ENCODE measurements at places on chromosomes 2 and 18.
A peak's percentile ranks its signal among the peaks of the same experiment; 100 is the strongest.

DNA sequence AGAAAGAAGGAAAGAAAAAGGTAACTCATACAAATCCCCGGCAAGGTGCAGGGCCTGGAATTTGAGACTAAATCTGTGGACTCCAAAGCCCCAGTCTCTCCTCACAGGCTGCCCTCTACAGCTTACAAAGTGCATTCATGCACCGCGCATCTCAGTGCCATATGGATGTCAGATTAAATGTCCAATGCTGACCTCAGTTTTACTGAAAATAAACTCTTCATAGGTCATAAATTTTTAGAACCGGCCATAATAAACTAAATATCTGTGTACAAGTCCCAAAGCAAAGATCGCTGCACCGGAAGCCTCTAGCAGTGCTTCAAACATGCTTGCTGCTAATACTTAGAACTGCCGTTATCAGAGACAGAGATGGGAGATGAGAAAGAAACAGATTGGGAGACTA is 17.7 kb downstream of the ST6GAL2 start:
- no peak for DNase-seq

DNA sequence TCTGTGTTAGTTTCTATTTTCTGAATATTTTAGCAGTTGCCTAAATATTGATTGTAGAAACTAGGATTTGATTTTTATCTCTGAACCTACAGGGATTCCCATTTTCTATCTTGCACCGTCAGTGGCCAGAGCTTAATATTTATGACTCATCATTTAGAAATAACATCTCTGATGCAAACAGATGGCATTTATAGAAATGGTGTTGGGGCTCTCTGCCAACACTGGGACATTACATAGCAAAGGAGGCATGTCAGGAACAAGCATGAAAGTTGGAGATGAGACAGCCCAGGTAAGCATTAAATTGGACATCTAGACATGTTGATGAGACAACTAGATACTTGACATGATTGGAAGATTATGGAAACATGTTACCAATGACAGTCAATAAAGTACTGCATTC is 165.3 kb upstream of the SYT4 start:
- DNase-seq: no peak

GRCh38 chr2:156592809-156593593 is 156.8 kb downstream of the GPD2 start:
- no peak for DNase-seq

- DNase-seq: no peak
These were observed 4.7 kb downstream of the NRP2 start for GRCh38 chr2:205686783-205687640.

GRCh38 chr2:37644191-37644590 is 27.3 kb downstream of the CDC42EP3 start:
- DNase-seq: no peak

DNA sequence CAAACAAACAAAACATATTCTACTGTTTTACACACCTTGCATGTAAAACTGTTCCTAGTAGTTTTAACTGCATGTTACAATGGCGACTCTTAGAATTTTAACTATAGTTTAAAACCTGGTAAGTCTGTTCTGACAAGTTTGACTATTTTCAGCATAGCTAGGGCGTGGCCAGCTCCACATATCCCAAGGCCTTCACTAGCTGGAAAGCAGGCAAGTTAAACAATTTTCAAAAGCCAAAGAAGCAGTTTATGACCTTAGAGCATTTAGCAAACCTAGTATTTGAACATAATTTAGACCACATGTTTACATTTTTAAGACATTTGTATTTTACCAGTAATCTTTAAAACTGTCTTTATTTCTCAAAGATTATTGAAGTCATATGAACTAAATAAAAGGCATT is 402.8 kb upstream of the SYT4 start:
- peak; percentile 26 for DNase-seq

GRCh38 chr2:144670080-144670479 is 150.2 kb upstream of the ZEB2 start:
- DNase-seq: no peak

DNA sequence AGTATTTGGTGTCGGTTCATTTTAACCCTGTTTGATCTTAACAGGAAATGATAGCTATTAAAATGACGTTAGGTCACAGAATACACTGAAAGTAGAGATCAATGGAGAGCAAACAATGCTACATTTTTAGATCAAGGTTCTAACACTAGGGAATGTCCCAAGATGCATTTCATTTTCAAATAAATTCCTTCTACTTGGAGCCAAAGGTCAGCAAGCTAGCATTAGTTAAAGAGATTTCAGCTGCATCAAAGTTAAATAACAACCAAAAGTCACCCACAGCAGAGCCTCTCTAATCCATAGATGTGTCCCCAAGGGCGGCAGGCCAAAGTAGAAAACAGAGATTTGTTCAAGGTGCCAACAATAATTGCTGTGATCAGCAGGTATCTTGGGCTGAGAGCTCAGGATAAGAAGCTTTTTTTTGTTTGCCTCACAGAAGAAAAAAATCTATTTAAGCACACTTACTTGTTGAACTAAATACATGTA is 1233.6 kb upstream of the TMEFF2 start:
- no peak for DNase-seq

DNA sequence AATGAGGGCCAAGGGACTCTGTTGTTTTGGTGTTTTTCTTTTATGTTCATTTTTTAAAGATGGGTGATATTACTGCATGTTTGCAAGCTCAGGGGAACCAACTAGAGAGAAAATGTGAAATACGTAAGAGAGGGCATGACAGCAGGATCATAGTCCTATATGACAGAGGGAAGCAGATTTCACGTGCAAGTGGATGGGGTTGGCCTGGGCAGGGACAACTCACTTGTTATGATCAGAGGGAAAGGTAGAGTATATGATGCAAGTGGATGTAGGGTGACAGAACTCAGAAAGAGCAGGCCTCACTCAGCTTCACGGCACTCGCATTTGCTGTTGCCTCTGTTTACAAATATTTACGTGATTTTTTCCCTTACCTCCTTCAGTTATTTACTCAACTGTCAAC is 67.0 kb downstream of the OLA1 start:
- DNase-seq: no peak

DNA sequence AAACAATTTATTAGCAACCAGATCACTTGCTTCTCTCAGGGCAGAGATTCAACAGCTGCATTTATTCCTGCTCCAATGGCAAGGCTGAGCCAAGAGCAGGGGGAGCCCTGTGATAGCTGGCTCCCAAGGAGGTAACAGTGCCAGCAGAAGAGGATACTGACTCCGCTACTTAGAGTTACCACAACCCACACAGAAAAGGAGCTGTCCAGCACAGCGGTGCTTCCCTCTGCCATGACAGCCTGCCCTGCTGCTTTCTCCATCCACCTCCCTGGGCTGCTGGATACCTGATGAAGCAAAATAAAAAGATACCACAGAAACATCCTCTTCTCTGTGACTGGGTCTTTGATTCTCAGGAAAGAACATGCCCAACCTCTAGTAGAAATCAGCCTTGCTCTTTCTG is 467.2 kb downstream of the LRRTM4 start:
- peak; percentile 5 for DNase-seq

DNA sequence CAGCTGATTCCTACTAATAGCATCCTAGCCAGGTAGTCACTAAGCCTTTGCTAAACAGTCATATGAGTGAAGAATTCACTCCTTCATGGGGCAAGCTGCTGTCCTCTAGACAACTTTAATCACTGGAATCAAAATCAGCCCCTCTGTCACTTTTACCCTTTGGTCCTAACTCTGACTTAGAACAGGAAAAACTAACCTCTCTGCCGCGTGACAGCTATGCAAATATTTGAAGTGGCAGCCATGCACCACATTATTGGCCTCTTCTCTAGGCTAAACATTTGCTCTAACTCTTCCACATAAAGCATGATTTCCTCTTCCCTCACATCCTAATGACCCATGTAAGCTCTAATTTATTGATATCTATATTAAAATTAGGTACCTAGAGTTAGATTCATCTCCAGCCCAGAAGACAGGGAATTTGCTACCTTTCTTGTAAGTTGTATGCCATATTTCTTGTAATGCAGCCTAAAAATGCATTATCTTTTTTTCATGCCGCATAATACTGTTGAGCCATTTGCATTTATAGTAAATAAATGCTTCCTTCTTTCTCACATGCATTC is 12.8 kb upstream of the ONECUT2 start:
- no peak for DNase-seq

DNA sequence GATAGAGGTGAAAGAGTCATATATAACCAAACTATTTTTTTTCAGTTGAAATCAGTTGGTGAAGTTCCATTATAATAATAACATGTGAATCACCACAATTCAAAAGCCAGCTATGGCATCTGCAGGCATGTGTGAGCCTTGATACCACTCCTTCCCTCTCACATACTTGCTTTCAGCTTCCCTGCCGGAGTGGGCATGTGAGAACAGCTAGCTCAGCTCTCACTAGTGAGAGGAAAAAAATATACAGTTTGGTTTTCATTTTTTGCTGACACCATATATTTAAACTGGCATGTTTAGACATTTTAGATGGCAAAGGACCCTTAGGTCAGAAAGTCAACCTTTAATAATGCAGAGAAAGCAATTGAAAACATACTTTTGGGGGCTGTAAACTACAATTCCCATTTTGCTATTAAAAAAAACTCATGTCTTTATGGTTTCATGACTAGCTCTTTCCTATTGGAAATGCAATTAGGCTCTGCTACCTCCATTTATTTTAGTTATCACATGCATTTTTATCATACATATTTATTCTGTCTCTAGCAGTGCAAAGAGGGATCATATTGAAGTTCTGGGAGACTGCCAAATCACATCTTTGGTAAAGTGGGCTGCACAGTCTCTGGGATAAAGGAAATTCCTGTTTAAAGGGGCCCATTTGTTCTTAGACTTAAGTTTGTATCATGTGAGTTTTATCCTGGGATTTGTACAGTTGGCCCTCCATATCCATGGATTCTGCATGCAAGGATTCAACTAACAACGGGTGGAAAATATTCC is 33.2 kb upstream of the SLC40A1 start:
- DNase-seq: no peak

GRCh38 chr18:27240383-27240782 is 55.3 kb upstream of the CHST9 start:
- no peak for DNase-seq

DNA sequence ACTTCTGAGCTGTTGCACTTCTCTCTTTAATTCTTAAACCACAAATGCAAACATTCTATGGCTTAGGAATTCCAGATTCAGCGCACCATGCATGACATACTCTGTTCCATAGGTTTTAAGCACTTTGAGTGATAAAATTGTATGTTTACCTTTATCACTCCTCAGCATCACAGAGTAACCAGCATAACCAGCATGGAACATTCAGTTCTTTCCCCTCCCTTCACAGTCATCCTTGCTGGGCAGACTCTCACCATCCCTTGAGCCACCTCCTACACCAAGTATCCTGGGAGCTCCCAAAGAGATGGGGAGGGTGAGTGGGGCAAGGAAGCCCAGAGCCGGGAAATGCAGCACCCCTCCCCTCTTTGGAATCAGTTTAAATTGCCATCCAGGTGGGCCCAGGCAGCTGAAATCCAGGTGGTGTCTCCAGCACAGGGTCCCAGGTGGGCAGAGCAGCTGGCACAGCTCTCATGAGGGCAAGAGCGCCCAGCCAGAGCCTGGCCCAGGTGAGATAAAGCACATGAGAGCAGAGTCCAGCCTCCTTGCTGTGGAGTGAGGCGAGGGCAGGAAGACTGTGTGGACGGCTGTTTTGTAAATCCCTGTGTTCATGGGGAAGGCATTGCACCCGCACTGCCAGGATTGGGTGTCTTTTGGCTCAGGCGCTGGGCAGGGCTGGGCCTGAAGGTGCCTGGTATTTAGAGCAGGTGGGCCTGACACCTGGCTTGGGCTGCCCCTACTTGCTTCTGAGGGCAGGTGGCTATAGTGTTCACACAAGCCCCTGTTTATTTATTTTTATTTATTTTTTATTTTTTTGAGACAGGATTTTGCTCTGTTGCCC is 36.8 kb downstream of the LAMA3 start:
- DNase-seq: no peak

DNA sequence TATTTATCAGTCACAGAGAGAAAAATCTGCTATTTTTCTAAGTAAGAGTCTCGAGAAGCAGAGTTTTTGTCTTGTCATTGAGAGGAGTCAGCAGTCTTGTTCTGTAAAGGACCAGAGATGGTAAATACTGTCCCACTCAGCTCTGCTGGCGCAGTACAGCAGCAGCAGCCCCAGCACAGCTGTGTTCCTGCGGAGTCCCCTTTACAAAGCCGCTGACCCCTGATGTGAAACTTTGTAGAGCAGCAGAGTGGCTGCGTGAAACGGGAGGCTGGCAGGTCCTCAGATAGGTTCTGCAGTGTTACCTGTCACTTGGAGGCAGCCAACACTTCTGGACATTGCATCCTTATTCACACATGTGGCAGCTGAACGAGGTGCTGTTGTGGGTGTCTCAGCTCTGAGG is 45.2 kb downstream of the TMEM185B start:
- no peak for DNase-seq

DNA sequence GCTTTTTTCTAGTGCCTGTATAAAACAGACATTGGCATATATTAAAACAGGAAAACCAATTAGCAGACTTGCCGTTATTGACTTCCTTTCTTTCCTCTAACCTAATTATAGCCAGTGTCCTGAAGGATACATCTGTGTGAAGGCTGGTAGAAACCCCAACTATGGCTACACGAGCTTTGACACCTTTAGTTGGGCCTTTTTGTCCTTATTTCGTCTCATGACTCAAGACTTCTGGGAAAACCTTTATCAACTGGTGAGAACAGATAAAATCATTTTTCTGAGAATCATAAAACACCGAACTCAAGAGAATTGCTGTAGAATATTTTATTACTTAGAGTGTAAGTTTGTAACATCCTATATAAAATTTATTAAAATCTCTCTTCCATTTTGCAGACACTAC is 74.3 kb downstream of the SCN2A start:
- DNase-seq: no peak

DNA sequence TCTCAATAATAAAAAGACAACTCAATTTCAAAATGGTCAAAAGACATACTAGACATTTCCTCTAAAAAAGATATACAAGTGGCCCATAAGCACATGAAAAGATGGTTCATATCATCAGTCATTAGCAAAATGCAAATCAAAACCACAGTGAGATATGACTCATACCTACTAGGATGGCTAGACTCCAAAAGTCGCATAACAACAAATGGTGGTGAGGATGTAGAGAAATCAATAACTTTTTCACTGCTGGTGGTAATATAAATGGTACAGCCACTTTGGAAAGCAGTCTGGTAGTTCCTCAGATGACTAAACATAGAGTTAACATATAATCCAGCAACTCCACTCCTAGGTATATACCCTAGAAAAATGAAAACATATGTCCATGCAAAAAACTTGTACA is 242.3 kb upstream of the NOL4 start:
- no peak for DNase-seq

GRCh38 chr2:127078666-127079270 is 28.2 kb downstream of the BIN1 start:
- DNase-seq: no peak

- no peak for DNase-seq
These were observed 265.2 kb downstream of the TFCP2L1 start for GRCh38 chr2:121019756-121020155.

Data from hindlimb muscle (tissue), 1 donor.